ENCODE measurements at places on chromosomes 12 and 14.

- no peak for DNase-seq
These were observed 64.5 kb downstream of the SYT1 start for GRCh38 chr12:78929075-78929418.

DNA sequence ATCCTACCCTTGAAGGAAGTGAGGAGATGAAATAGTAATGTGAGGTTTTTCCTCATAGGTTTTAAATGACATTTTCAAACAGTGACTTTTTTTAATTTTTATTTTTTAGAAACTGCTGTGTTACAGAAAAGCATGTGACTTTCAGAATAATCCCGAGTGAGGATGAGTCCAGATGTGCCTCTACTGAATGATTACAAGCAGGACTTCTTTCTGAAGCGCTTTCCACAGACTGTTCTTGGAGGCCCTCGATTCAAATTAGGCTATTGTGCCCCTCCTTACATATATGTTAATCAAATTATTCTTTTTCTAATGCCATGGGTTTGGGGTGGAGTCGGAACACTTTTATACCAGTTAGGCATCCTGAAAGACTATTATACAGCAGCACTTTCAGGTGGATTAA, 15.8 kb downstream of the PCNX4 start:
- DNase-seq: no peak

GRCh38 chr12:66925083-66925482, 246.2 kb upstream of the GRIP1 start:
- no peak for DNase-seq

DNA sequence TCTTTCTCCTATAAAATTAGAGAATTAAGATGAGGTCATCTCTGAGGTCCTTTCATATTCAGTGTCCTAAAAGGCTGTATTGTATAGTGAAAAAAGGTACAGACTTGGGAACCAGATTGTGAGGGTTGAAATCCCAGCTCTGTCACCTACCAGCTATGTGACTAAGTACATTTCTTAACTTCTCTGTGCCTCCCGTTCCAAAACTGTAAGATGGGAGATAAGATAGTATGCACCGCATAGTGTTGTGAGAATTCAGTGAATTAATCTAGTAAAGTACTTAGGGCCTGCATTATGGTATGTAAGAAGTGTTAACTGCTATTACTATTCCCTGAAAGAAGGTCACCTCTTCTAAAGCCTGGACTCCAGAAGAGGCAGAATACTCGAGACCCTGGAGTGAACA, 60.6 kb downstream of the GNG2 start:
- no peak for DNase-seq

DNA sequence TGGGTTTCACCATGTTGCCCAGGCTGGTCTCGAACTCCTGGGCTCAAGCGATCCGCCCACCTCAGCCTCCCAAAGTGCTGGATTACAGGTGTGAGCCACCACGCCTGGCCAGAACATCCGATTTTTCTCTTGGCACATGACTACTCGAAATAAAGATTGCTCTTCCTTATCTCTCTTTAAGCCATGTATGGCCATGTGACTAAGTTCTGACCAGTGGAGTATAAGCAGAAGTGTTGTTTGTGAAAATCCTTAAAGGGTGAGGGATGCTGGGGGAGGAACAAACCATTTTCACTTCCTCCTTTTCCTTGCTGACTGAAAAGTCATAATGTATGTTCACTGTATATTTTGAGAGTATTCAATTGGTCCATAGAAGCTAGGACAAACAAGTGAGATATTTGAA, 50.7 kb upstream of the ATF7IP start:
- peak; percentile 24 for DNase-seq

DNA sequence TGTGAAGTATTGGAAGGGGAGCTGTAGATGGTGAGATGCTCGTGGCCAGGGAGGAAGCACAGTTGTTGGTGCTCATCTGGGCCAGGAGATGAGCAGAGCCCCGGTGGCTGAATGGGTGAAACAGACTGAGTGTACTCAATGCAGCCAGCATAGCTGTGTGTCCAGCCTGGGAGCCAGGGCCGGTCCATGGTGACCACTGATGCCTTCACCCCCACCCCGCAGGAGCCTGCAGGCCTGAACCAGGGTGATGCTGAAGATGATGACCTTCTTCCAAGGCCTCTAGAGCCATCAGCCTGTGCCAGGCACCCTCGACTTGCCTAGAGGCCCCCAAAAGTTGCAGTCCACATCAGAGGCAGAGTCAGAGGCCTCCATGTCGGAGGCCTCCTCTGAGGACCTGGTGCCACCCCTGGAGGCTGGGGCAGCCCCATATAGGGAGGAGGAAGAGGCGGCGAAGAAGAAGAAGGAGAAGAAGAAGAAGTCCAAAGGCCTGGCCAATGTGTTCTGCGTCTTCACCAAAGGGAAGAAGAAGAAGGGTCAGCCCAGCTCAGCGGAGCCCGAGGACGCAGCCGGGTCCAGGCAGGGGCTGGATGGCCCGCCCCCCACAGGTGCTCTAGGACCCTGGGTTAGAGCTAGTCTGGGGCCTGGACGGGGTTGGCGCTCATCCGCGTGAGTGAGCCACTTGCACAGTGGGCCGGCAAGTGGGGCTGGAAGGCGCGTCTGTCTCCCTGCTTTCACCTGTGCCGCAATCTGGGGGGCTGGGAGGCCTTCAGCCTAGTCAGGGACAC, 3.0 kb downstream of the TNFAIP2 start:
- no peak for DNase-seq

DNA sequence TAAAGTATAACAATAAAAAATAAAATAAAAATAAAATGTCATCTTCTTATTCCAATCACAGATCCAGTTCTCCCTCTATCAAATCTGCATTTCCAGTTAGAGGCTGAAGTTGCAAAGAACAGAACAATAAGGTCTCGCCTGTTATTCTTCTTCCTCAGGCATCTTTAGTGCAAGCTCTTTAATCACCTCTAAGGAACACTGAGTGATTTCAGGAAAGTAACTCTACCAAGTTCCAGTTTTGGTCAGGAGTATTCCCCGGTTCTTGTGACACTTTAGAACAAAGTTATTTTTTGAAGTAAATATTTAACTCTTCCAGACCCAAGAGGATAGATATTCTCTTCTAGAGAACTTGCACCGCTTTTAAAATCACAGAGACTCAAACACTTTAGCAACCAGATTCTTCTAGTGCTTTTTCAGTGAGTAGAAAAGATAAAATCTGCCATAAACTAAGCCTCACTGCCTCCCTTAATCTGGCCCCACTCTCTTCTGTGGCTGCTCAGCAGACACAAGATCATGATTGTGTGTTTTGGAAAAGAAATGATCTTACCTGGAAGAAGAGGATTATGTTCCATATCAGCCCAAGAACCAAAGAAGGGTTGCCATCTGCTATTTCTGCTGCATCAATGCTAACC, 57.9 kb upstream of the DICER1 start:
- no peak for DNase-seq

DNA sequence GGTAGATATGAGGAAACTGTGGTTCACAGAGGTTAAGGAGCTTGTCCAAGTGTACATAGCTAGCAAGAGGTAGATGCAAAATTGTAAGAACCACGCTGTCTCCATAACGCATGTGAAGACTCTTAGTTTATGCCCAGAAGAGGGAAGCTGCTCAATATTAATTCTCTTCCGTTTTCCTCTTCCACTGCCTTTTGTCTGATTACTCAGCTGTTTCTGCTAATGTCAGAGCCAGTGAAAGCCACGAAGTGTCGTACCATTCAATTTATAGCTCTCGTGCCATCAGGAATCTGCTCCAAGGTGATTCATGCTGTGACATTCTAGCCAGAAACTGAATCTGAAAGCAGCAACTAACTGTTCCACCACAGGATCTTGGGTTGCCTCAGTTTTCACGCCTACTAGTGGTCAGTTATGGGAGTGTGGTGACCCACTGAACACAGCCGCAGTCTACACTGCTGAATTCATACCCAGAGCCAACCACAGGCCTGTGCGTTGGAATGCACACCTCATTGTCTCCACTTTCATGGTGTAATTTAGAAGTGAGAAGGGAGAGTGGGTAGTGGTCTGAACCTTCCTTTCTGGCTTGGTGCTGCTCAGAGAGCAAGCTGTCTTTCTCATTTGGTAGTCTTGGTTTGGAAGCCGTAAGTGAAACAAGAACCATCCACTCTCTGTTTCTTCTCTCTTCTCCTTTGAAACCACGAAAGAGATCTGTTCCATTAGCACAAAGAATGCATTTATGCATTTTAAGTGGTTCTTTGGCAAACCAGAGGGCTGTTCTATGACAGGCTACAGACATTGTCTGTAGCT, 74.2 kb upstream of the NAP1L1 start:
- DNase-seq: peak; percentile 46

DNA sequence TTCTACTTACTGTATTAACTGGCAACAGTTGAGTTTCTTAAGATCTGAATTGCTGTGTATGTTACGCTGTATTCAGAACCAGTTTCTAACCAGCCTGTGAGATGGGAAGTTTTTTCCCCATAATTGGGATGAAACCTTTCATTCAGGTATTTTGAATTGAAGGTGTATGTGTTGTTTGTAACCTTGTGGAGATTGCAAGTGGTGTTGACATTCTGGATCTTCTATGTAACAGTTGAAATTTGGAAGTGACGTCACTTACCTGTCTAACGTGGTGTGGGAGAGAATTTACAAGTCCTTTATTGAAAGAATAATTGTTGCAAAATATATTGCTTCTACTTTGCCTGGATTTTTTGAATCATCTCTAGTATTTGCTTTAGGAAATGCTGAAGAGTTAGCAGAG, 5.5 kb downstream of the RAN start:
- DNase-seq: no peak

DNA sequence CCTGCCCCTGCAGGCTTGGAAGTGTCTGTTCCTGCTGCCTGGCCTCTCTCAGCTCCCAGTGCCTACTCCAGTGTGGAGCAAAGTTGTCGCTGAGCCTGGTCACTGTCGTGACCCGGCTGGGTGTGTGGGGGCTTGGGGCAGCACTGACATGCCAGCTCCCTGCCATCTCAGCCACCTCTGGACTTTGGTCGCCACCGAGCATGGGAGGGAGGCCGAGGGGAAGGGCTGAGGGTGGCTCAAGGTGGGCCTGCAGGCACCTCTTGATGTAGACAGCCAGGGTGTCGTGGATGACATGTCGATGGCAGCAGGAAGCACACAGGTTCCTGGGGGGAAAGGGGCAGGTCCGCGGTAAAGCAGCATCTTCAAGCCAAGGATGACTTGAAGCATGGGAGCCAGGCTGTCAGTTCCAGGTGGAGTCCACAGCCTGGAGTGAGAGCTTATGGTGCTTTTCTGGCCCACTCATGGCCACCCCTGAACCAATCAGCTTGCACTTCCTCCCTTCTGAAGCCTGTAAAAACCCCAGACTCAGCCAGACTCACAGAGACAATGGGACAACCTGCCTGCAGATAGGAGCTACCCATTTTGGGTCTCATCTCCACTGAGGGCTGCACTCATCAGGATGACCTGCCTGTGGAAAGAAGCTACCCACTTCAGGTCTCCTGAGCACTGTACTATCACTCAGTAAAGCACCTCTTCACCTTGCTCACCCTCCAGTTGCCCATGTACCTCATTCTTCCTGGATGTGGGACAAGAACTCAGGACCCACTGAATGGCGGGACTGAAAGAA, 210.1 kb downstream of the MON2 start:
- no peak for DNase-seq

GRCh38 chr14:33679025-33679424, 271.8 kb downstream of the EGLN3 start:
- DNase-seq: no peak

GRCh38 chr12:53995378-53996239, 4.4 kb upstream of the HOXC9 start:
- DNase-seq: no peak

DNA sequence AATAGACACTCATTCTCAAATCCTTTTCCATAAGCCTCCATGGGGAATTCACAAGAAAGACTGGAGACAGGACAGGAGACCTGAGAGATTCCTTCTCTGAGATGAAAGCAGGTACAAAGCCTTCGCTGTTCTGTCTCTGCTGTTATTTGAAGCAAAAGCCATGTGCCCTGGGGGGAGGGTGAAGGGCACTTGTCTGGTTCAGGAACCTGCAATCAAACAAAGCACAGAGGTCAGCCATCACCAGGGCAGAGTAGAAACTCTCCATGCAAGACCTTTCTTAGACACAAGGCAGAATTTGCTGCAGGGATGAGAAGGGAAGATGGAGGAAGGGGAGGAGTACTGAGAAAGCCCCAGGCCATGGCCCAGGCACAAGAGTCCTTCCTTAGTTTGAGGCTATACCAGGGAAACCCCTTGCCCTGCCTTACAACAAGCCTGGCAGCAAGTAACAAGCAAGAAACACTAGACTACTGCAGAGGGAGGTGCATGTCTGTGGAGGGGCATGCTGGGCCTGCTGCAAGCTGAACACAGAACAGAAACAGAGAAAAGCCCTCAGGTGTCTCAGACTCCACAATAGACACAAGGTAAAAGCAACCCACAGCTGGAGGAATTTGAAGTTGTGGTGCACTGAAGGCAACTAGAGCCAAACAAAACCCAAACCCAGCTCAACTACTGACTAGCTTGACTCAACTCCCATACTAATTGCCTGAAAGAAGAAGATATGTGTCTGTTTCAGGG, 7.8 kb upstream of the ART4 start:
- DNase-seq: no peak

- peak; percentile 25 for DNase-seq
These were observed 2.8 kb downstream of the SRSF9 start for GRCh38 chr12:120466560-120467315.

DNA sequence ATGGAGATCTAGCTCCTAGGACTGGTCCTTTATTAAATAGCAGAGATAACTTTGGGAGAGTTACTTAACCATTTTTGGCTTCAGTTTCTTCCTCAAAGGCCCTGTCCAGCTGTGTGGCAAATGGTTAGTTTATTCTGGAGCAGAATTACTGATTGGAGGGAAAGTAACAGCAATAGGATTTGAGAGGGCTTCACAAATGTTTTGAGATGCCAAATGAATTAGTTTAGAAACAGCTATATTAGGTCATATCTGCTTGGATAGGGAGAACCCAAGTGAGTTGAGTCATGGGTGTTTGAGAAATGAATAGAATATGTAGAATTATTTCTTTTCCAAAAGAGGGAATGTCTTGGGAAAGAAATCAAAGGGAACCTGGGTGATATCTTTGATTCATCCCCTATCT, 17.5 kb downstream of the RASSF3 start:
- no peak for DNase-seq

DNA sequence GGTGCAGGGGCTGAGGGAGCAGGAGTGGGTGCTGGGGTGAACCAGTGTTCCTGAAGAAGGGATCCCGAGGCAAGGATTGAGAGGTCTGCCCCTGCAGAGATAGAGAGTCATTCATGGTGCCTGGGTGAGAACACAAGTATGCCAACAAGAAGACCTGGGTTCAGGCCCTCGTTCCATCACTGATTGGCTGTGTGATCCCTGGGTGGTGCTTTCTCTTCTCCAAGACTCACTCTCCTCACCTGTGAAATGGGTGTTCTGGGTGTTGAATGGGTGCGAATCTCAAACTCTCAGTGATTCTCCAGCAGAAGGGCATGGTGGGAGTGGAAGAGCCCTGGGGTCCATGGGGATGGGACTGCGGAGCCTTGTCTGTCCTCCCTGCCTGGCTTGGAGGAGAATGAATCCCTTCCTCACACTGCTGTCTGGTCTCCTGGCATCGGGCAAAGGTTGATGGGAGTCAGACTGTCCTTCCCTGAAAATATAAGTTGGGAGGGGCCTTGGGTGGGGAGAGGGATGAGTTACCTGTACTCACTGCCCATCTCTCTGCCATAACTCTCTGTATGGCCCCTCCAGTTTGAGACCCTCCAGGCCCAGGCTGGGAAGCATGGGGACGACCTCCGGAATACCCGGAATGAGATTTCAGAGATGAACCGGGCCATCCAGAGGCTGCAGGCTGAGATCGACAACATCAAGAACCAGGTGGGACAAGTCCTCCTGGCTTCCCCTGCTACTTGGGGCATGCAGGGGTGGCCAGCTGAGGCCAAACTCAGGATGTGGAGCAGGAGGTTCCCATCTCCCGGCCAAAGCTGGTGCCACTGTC, 9.6 kb downstream of the KRT7 start:
- no peak for DNase-seq

Measured in naive B cell (primary cell).